ENCODE measurements at places on chromosomes 3 and 15. TPM values are rescaled to one million over a fixed set of nuclear protein-coding genes. Genes with fewer than 3 reads are reported as not detected.

GRCh38 chr15:62715946-62716345 lies 326.6 kb upstream of the TPM1 start:
- DNase-seq = no peak

FOXB1 gene
- 0.02 TPM for polyA plus RNA-seq

FAM107A gene
- 21.3 TPM for polyA plus RNA-seq

C3orf85 gene
- not detected for polyA plus RNA-seq

Measured in lung (tissue), 17 donors.